ENCODE measurements at places on chromosomes 12 and 14.

DNA sequence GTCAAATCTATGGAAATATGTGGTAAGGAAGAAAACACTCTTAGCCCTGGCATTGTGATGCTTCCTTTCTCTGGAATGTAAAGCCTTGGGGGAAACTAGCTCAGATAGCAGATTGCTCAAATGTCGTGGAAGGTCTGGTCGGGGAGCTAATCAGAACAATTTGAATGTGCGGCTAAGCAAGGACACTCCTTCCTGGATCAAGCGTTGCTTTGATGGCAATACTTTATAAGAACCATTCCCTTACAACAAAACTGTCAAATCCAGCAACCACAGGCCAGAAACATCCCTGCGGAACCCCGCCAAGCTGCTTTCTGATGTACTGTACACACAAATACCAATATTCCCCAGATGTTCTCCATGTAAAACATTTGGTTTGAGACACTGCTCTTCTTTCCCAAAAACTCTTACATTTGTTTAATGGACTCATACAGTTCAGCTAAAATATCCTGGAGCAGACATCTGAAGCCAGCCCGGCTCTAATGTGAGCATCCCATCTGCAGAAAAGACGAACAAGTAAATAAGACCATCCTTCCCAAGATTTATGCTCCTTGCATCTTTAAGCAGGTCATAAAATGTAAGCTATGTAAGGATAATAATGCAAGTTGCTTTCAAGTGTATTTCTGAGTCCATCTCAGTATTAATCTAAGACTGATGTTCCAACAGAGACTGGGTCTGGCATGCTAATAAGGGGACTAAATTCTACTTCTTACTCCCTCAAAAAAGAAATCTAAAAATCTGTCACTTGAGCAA is 20.2 kb downstream of the NUAK1 start:
- DNase-seq: no peak

- no peak for DNase-seq
Observed at GRCh38 chr12:130540376-130540775, 175.7 kb downstream of the RIMBP2 start.

DNA sequence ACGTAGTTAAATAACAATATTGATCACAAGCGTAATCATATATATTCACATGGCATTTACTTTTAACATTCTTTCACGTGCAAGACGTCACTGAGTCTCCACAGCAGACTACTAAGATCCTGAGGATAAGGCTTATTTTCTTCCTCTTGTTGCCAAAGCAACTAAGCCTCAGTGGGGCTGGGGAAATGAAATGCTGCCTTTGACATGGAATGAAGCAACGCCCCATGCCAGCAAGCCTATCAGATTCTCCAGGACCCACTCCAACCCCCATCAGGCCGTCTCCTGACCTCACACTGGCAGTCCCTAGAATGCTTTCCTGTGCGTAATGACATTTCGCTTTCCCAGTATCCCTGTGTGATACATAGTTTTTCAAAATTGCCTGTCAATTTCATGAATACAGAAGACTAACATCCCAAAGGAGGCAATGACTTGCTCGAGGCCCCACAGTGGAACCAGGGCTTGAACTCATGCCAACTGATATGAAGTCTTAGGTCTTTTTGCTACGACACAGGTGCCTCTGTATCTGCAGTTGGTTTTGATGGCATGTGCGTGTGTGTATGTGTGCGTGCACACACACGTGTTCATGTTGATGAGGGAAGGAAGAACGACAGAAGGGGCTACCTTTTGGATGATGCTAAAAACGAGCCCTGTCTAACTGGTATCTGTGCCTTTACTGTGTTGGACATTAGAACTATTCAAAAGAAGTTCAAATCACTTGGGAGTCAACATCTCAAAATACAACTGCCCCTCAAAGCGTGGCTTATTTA is 239.1 kb downstream of the VRK1 start:
- DNase-seq: no peak

GRCh38 chr12:48602192-48602989 is 32.5 kb upstream of the LALBA start:
- DNase-seq: no peak

GRCh38 chr14:95314609-95315008 is 5.1 kb downstream of the CLMN start:
- peak; percentile 63 for DNase-seq

GRCh38 chr12:66740732-66741131 is 61.9 kb upstream of the GRIP1 start:
- no peak for DNase-seq

DNA sequence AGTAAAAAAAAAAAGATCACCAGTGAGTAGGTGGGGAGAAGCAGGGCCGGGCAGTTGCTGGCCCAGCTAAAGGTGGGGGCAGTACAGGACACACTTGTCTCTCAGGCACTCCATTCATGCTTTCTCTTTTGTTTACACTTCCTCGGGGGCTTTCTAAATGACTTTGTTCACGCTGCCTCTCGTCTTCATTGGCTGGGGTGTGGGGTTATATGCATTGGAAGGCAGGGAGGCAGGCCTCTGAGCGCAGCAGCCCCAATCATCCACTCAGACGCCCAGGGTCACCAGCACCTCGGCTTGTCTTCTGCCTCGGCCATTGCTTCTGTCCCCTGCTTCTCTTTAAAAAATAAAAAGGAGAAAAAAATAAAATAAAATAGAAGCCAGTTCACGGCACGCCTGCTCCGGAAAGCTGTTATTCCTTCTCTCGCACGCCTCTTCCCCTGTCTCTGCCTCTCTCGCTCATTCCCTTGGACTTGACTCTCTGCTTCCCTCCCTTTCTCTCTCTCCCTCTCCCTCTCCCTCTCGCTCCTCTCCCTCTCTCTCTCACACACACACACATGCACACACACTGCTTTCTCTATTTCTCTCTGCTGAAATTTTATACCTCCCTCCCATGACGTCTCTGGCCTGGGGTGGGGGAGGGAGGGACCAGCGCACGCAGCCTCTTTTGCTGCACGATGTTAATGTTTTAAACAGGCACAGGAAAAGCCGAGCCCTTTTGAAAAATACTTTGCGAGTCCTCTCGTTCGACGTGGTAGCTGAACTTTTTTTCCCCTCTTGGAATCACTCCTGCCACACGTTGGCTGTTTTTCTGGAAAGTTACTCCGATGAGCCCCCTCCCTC is at the start of gene TGFB3:
TSS of gene TGFB3 (minus strand) at position 570 of the 840 bp plus-strand sequence. CDS start 1,102 bp downstream, outside the sequence.
- DNase-seq: peak; percentile 73

DNA sequence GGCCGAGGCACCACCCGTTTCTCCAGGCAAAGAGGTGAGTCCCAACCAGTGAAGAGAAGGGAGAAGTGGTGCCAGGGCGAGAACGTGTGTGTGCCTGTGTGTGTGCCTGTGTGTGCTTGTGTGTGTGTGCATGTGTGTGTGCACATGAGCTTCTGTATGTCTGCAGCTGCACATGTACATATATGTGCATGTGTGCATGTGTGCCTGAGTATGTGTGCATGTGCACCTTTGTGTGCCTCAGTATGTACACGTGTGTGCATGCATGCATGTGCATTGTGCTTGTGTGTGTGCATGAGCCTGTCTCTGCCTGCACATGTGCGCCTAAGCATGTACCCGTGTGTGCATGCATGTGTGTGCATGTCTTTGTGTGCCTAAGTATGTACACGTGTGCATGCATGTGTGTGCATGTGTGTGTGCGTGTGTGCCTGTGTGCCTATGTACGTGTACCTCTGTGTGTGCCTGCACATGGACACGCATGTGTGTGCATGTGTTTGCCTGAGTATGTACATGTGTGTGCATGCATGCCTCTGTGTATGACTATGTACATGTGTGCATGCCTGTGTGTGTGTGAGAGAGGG is 5.9 kb upstream of the GALNT9 start:
- DNase-seq: no peak

DNA sequence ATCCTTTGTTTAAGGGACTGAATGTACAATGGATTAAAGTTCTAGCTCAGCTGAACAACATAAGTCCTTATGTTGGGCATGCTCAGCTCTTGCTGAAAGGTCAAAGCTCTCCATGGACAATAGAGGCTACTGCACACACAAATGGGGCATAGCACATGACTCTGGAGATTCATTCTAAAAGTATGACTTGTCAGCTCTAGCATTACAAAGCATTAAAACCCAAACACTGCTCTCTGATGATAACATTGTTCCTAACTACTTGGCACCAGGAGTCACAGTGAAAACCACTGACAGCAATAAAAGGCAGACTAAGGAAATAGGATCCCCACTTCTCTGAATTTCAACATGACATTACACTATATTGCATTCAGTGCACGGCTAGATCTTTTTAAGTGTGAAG is 21.9 kb upstream of the FSCB start:
- DNase-seq: no peak

DNA sequence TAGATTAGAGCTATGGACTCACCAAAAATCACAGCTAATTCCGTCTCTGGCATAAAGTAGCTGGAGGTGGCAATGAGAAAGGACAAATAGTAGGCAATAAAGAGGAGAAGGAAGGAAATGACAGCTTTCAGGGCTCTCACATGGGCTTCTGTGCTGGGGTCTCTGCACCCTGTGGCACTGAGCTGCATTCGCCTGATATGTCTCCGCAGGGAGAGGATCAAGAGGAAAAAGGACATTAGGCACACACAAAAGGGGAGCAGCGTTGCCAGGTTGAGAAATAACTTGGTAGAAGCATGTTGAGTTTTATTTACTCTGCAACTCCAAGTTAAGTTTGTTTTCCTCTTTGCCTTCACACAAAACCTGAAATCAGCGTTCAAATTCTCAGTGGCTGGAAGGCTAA is 686 bp downstream of the TAS2R7 start:
- DNase-seq: no peak

GRCh38 chr12:179131-179884 is 34.6 kb downstream of the SLC6A12 start:
- no peak for DNase-seq

- DNase-seq: no peak
Observed at GRCh38 chr14:24416932-24417619, 12.4 kb downstream of the CBLN3 start.

GRCh38 chr12:98417266-98417665 is 98.1 kb upstream of the TMPO start:
- DNase-seq: no peak

DNA sequence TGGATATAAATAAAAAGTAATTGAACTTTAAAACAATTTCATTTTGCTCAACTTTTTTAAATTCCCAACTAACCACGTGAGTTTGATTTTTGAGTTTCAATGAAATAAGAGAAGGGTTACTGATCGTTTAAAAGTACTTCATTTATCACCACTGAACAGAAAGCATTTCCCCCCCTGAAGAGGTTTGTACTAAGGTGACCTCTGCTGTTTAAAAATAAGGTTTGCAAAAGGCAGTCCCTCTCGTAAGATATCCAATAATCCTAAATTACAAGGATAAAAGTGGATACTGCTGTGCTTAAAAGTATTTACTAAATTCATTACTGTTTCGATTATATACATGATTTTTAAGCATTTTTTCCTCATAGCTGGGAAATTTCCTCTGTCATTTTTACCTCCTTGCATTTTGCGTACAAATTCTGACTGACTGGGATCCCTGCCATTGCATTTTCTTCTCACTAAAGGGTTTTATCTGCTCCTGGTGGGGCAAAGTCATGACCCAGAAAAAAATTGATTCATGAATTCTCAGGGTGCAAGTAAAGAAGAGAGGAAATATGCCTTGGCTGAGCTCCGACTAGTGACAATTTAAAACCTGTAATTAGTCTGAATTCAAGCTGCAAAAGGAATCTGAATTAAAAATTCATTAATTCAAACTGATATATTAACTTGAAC is 463.8 kb downstream of the PRKD1 start:
- DNase-seq: no peak

GRCh38 chr12:22656376-22656775 is 31.4 kb downstream of the ETNK1 start:
- DNase-seq: no peak

DNA sequence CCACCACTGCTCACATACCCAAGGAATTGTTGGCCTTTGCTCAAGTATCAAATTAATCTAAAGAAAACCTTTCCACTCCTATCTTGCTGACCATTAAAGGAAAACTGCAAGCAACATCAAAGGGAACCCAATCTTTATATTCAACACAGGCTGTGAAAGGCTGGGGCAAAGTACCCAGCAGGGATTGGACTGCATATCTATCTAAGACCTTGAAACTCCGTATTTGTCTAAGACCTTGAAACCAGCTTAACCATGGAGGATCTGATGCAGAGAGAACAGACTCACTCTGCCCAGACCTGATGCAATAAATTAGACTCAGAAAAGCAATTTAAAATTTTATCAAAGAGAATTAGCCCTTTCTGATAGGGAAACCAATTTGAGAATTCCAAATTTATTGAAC is 102.2 kb downstream of the DIO2 start:
- no peak for DNase-seq

GRCh38 chr14:95472819-95473251 is 43.6 kb downstream of the SYNE3 start:
- no peak for DNase-seq

DNA sequence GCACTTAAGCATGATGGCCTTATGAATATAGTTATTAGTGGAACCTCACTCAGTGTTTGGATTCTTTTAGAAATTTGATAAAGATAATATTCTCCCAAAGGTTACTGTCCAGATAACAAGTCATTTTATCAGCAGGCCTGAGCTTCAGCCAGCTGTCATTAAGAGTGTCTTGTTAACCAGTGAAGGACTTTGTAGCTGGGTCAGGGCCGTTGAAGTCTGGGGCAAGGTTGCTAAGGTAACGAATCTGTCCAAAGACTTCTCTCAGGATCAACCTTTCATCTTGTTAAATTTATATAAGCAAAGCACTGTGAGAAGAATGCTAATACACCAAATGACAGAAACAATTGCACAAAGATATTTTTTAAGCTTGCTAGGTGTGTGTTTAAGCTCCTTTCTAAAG is 271.3 kb upstream of the TMPO start:
- DNase-seq: no peak

- no peak for DNase-seq
Observed at GRCh38 chr12:45336331-45336730, 120.4 kb downstream of the ANO6 start.

GRCh38 chr12:116982791-116983411 is 72.2 kb downstream of the FBXW8 start:
- DNase-seq: no peak

- no peak for DNase-seq
Observed at GRCh38 chr12:94916663-94917062, 86.8 kb downstream of the NDUFA12 start.

GRCh38 chr12:2813214-2814185 is 1.0 kb downstream of the ITFG2 start:
- peak; percentile 79 for DNase-seq

GRCh38 chr14:97379091-97379531 is 581.9 kb downstream of the VRK1 start:
- peak; percentile 85 for DNase-seq

DNA sequence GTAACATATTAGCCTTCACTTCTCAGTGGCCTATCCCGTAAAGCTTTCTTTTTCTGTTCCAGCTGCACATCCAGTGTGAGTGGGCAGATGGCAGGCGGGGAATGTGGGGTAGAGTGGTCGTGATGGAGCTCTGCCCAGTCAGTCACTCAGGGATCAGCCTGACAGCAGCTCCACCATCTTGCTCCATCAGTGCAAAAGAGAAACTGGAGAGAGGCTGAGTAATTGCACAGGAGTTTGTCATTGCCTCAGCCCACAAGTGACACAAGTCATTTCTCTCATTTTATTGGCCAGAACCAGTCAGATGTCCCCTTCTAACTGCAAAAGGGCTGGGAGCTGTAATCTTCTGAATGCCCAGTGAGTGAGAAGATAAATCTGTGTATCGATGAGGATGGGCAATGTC is 66.5 kb downstream of the ATP23 start:
- no peak for DNase-seq

- DNase-seq: no peak
Observed at GRCh38 chr12:69401940-69402339, 42.4 kb downstream of the YEATS4 start.

- no peak for DNase-seq
Observed at GRCh38 chr12:2247120-2247519, 194.3 kb downstream of the CACNA1C start.

- DNase-seq: no peak
Observed at GRCh38 chr14:51654533-51654845, 2.8 kb downstream of the FRMD6 start.

- no peak for DNase-seq
Observed at GRCh38 chr12:1213205-1213604, 222.2 kb downstream of the ERC1 start.

Measured in activated CD8-positive, alpha-beta memory T cell treated with anti-CD3 and anti-CD28 coated beads, Interleukin-2, amount 10 ng/mL, durations not matched to agents 7 days and 5 days (primary cell).